Activated naive CD8-positive, alpha-beta T cell treated with anti-CD3 and anti-CD28 coated beads, Interleukin-2, amount 50 U/mL, for 16 hours (primary cell): ENCODE measurements at places on chromosomes 4 and X.

GRCh38 chr4:13208558-13209193, 275.5 kb downstream of the RAB28 start:
- no peak for DNase-seq

DNA sequence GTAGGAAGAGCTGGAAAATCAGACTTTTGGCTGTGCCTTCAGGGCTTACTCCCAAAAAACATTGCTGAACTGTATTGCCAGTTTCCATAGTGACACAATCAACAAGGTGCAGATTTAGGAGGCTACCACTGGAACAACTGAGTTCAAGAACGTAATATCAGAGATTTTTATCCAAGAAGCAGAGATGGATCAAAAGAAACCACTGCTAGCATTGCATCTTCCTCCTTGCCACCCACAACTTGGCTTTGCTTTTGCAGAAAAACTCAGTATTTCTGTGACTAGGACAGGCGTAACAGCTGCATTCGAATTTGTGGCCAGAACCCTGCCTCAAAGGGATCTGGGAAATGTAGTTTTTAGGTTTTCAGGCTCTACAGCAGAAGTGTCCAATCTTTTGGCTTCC, 27.8 kb upstream of the WDFY3 start:
- no peak for DNase-seq

- no peak for DNase-seq
These were observed 40.2 kb upstream of the CD99 start for GRCh38 chrX:2650865-2651264.

- no peak for DNase-seq
These were observed 5.5 kb downstream of the GSTCD start for GRCh38 chr4:105714071-105714521.

- no peak for DNase-seq
These were observed 10.6 kb upstream of the PGRMC2 start for GRCh38 chr4:128298146-128298758.

GRCh38 chr4:105451346-105451745, 22.5 kb downstream of the PPA2 start:
- no peak for DNase-seq

GRCh38 chrX:17020851-17021821, 74.7 kb downstream of the REPS2 start:
- no peak for DNase-seq

- no peak for DNase-seq
These were observed 28.0 kb downstream of the ING2 start for GRCh38 chr4:183532821-183533220.

DNA sequence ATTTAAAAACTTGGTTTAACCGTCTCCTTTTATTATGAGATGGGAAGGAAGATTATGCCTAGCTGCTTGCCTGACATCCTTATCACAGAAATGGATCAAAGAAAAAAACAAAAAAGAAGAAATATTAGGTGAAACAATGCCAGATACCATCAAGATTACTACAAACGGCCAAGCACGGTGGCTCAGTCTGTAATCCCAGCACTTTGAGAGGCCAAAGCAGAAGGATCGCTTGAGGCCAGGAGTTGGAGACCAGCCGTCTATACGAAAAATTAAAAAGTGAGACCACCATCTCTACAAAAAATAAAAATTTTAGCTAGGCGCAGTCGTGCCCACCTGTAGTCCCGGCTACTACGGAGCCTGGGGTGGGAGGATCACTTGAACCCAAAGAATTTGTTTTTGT, 2.3 kb downstream of the FRYL start:
- DNase-seq: no peak

- DNase-seq: no peak
These were observed 339.4 kb upstream of the ZCCHC13 start for GRCh38 chrX:73964579-73964978.

- no peak for DNase-seq
These were observed 1.3 kb upstream of the JAKMIP1 start for GRCh38 chr4:6201580-6202091.

DNA sequence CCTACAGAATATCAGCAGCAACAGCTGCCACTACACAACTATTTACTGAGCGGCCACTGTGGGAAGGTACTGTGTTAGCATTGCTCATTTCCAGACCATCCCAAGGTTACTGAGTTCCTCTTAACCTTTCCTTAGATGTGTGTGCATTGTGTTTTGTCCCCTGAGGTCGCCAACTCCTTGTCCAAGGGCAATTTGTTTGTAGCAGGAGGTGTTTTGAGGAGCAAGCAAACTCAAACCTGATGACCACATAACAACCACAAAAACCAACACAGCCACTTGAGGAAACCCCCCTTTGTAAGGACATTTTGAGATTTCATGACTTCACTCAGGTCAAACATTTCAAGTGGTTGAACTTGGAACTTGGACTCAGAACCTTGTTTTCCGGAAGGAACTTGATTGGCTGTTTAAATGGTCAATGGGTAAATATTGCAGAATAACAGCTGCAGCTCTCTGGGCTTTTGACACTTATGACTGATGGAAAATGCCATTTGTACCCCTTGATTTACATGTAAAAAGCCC, 122.3 kb downstream of the MID1IP1 start:
- no peak for DNase-seq

- no peak for DNase-seq
These were observed 442 bp upstream of the MCUB start for GRCh38 chr4:109559625-109559982.

DNA sequence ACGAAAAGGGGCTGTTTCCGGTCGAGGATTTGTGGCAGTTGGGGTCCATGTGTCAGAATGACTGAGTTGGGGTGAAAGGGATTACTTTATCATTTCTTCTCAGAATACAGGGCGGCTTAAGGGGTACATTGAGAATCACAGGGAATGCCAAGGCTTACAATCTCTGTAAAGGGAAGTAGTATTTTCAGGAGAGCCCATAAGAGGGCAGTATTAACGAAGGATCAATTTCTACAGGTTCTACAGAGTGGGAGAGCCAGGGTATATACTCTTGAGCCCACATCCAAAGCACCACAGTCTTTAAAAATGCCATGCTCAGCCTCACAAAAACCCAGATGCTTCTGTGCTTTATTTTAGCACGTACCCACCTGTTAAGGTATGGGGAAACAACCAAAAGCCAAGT, 67.7 kb upstream of the ZXDA start:
- DNase-seq: no peak

GRCh38 chrX:1102786-1103185, 109.7 kb downstream of the CRLF2 start:
- no peak for DNase-seq

DNA sequence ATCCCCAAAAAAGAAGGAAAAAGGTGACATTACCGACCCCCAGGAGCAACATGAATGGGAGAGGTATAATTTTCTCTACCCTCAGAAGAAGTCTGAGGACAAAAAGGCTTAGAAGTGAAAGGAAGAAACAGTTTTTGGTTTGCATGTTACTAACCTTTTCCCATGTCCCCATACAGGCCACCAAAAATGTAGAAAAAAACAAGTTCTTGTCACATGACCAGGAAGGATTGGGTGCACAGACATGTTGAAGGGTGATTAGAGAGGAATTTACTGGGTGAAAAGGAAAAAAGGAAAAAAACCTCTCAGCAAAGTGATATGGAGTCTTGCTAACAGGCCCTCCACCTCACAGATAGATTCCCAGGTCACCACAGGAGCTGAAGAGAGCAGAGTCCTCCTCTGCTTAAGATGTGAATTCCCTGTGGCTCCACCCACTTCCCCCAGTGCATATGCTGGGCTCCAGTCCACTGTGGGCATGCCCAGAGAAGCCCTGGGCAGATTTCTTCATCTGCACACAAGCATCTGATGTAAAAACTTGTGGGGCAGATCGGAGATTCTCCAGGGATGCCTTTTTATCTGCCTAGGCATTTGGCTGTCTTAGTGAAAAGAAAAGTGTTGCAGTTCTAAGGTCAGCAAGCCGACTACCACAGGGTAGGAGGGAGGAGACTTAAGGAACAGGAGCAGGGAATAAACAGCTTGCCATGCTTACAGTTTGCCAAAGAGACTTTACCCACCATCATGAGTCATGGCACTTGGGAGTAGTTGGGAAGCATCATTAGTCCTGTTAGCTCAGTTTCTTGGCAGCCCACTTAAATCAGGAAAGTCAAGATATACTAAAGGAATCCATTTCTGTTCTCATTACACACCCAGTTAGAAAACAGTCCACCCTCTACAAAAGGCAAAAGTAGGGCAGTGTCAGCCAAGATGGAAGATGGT, 25.0 kb upstream of the PASD1 start:
- DNase-seq: no peak

GRCh38 chr4:40648742-40649281, 19.1 kb upstream of the RBM47 start:
- no peak for DNase-seq

DNA sequence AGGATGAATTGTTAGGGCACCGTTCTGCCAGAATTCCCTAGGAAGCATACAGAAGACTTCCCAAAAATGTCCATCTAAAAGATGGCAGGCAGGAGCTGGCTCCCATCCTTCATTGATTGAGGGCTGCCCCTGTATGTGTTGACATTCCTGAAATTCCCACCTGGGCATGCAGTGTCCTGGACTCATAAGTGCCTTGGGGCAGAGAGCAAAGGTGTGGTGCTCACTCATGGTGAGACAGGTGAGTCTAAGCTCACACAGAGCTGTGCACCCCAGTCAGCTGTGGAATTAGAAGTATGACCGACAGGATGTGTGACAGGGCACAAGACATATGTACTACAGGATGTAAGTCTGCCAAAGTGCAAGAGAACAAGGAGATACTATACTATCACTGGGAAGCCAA, 271.9 kb downstream of the MID1IP1 start:
- DNase-seq: no peak

- DNase-seq: no peak
These were observed 372.6 kb upstream of the CTSO start for GRCh38 chr4:156326246-156326645.
